NCI-H2171 treated with DMSO at 0.1 percent for 48 hours (cell line): ENCODE measurements at places on chromosomes 3 and 15.
A peak's percentile ranks its signal among the peaks of the same experiment; 100 is the strongest.

- no peak for DNase-seq
Measured at GRCh38 chr3:34650131-34650530, 851.7 kb downstream of the PDCD6IP start.

DNA sequence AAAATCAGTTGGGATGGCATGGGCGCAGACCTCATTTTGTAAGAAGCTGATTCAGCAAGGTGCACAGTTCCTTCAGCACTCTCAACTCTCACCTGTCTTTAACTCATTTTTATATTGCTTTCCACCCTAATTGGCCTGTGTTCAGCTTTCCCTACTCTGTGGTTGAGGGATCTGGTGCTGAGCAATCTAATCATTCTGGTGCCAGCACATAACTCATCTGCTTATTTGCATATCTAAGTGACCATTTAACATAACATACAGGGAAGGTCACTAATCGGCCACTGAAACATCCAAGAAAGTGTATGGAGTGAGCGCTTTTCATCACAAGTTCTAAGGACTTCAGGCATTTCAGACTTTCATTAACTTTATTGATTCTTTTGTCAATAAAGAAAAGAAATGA lies 303.4 kb upstream of the ROPN1 start:
- DNase-seq = no peak

- no peak for DNase-seq
Measured at GRCh38 chr3:33523093-33523667, 83.0 kb upstream of the UBP1 start.

GRCh38 chr15:31317421-31318327 lies 9.0 kb upstream of the KLF13 start:
- peak; percentile 33 for DNase-seq

GRCh38 chr15:78133801-78134200 lies 2.6 kb upstream of the CIB2 start:
- no peak for DNase-seq

DNA sequence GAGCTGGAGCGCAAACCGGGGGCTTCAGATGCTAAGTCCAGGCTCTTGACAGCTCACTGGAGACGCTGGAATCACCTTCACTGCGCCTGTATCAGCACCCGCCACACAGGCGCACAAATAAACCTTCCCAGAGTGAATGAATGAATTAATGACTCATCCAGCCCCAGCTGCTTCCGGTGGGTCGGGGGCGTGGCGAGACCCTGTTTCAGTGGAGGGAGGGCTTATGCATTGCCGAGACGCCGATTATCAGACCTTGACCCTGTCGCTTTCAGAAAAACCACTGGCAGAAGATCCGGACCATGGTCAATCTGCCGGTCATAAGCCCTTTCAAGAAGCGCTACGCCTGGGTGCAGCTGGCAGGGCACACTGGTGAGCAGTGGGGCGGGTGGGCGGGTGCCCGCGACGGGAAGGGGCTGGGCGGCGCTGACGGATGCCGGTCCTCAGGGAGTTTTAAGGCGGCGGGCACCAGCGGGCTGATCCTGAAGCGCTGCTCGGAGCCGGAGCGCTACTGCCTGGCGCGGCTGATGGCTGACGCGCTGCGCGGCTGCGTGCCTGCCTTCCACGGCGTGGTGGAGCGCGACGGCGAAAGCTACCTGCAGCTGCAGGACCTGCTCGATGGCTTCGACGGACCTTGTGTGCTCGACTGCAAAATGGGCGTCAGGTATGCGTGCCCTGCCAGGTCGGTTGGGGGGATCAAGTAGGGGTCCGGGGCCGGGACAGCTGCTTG lies 7.7 kb downstream of the ITPKA start:
- no peak for DNase-seq

GRCh38 chr3:78801926-78802561 lies 965.8 kb downstream of the ROBO1 start:
- DNase-seq = no peak

- DNase-seq = no peak
Measured at GRCh38 chr3:13081603-13082360, 8.6 kb upstream of the IQSEC1 start.

GRCh38 chr3:151203051-151203420 lies at the start of gene GPR171:
Gene GPR171 (minus strand): TSS chr3:151203216. CDS start chr3:151199386, 3,830 bp downstream.
- no peak for DNase-seq

DNA sequence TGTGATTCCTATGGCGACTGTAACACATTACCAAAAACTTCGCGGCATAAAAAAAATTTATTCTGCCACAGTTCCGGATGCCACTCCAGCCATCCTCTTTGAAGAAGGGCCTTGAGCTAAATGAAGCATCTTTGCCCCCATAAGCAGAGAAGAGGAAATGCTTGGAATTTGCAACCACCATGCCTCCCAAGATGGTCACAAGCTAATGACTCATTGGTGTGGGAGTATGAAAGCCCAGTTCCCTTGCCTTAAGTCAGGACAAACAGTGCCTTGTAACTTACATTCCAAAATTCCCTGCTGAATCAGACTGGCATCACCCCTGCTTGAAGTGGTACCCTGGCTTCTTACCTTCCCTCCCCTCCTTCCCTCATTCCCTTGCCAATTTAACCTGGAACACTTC lies 1077.4 kb downstream of the EPHA3 start:
- no peak for DNase-seq

DNA sequence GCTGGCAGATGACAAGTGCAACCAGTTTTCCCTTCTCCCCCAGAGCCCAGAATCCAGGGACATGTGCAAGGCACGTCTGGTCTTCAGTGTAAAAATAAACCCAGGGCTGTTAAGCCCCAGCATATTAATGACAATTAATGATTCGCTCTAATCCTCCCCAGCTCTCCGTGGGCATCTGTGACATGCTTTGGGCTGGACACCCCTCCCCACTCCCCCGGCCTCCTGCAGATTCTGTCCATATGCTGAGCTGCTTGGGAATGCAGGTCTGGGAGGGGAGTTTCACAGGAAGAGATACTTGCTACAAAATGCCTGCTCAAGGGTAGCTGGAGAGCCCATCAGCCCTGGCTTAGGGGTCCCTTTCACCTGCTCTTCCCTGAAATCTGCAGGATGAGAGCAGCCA lies 43.0 kb upstream of the NTRK3 start:
- no peak for DNase-seq

- DNase-seq = no peak
Measured at GRCh38 chr3:37680401-37680800, 181.3 kb upstream of the CTDSPL start.

DNA sequence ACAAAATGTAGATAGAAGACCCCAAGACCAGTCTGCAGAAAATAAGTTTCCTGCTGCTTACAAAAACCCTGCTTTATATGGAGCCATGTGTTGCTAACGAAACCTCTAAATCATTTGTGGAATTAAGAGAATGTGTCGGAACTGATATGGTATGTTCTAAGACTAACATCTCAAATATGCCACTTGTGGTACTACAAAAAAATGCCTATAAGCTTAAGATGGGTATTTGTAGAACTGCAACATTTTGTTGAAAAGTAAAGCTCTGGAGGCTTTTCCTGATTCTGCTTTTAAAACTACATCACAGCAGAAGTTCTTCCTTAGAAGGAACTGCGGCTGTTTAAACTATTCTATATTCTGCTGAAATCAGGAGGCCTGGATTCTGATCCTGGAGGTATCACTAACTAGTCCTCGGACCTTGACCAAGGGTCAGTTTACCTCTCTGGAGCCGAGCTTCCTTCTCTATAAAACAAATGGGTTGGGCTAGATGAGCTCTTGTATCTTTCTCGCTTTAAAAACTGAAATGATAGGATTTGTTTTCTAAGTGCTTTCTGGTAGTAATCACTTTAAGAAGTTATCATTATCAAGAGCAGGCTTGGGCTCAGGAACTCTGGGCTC lies 74.9 kb downstream of the RAD18 start:
- no peak for DNase-seq

DNA sequence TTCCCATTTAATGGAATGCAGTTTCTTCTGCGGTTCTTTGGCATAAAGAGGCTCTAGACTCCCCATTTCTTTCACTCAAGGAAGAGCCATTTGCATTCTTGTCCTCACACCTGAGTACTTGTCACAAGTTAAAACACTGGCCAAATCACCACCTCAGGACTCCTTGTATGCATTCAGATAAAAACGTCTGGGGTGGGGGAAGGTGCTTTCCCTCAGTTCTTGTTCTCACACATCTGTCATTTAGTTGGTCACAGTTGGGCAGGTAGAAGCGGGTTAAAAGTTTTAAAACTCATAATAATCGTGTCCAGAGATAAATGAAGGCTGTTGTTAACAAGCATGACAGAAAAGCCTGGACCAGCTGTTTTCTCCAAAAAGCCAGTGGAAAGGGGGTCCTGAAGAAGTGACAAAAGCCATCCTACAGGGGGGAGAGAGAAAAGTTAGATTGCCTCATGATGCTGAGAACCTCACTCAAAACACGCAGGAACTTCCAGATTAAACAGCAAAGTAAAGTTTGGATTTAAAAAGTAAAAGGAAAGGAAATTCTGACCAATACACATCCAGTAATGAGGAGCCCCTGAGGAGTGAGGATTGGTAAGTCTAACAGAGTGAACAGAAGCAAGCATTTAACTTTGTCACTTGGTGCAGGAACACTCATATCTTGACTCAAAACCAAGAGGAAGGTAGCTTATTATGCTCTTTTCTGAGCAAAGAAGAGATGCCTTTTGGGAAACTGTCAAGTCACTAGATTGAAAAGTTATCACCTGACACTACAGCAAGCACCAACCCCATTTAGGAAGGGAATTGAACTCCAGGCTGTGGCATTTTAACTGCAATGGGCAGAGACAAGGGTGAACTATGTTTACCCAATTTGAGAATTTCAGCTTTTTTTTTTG lies 2.8 kb downstream of the BCL2L10 start:
- no peak for DNase-seq

DNA sequence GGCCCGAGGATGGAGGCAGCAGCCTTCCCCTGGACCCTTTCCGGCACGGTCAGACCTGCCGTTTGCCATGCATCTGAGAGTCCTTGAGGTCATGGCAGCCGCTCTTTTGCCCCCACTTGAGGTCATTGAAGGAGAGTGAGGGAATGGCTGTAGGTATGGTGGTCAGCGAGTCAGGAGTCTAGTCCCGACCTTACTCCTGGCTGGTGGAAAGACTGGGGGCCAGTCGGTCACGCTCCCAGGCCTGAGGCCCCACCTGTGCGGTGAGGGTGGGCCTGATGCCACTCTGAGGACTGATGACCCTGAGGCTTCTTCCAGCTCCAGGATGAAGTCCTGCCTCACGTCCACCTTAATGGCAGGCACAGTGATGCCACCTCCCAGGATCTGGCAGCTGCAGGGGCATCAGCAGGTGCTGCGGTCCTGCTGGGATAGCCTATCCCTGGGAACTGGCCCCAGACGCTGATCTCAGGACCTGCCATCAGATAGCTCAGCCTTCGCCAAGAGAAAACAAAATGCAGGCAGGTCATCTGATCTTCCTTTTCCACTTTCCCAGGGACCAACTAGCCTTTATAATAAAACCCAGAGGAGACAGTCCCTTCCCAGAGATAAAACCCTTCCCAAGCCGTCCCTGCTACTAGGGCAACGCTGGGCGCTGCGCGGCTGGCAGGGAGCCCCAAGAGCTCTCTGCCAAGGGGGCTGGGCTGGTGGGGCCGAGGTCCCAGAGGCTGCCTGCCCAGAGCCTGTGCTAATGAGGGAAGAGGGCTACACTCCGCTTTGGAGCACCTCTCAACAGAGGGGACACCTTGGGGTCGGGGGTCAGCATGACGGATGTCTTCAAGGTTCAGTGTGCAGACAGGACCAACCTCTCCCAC lies 42.2 kb downstream of the TM2D3 start:
- DNase-seq = no peak

DNA sequence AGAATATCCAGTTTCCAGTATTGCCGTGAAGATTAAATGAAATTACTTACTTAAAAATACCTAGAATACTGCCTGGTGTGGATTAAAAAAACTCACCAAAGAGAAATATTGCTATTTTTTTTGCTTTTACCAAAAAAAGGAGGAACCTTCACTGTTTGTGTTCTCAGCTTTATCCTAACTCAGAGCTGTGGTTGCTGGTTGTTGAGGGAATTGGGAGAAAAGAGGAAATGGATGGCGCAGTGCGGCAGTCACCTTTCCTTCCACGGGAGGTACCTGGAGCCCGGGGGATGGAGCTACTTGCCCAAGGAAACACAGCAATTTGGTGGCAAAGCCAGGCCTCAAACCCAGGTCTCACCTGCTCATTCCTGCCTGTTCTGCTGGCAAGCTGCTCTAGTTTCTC lies 270.3 kb downstream of the RPLP1 start:
- no peak for DNase-seq

- no peak for DNase-seq
Measured at GRCh38 chr3:43448098-43448497, 161.8 kb downstream of the SNRK start.

DNA sequence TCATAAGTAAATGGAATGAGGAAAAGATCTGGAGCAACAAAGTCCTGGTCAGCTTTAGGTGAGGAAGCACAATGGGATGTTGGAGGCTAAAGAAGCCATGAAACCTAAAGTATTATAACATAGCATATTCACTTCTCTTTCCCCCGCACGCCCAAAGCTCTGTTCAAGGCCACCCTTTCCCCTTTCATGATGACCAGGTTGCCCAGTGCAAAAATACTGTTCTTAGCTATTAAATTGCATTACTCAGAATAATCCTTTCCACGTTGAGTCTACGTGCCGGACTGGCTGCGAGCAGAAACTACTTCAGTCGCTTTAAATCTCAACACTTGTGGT lies 589 bp upstream of the MAPKBP1 start:
- DNase-seq = no peak

- no peak for DNase-seq
Measured at GRCh38 chr3:98885851-98886250, 15.6 kb downstream of the DCBLD2 start.

DNA sequence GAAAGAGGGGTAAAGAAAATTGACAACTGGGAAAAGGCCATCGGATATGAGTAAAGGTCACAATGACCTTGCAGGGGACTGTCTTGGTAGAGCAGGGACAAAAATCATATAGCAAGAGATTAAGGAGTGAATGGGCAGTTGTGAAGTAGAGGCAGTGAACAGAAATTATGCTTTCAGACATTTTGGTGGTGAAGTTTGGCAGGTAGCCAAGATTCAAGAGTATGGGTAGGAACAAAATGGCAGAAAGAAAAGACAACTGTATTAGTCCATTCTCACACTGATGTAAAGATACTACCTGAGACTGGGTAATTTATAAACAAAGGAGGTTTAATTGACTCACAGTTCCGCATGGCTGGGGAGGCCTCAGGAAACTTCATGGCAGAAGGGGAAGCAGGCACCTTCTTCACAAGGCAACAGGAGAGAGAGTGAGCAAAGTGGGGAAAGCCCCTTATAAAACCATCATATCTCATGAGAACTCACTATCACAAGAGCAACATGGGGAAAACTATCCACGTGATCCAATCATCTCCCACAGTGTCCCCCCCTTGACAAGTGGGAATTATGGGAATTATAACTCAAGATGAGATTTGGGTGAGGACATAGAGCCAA lies 84.0 kb downstream of the CGNL1 start:
- DNase-seq = peak; percentile 15

GRCh38 chr3:35422836-35423601 lies 216.3 kb upstream of the ARPP21 start:
- DNase-seq = no peak

GRCh38 chr3:101065962-101066361 lies 72.7 kb upstream of the ABI3BP start:
- no peak for DNase-seq

DNA sequence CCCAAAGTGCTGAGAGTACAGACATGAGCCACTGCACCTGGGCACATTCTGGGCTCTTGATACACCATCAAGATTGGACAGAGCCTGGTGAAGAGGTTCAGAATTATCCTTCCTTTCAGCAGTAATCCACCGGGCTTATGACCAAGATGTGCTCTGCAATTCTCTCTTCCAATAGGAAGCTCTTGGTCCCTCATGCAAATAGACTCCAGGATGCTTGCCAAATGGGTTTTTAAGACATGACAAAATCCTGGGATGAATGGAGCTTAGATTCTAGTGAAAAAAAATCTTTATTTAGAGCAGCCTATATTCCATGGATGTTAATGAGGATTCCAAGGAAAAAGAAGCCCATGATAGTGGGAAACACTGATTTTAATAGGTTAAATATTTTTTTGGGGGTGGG lies 119.1 kb downstream of the SV2B start:
- DNase-seq = no peak
